Lower lobe of right lung (tissue), 2 donors: ENCODE measurements at places on chromosomes 4 and X.

GRCh38 chr4:13640149-13640940 is 12.8 kb upstream of the BOD1L1 start:
- DNase-seq, result no peak

GRCh38 chrX:107447642-107448041 is 1.8 kb upstream of the FRMPD3 start:
- DNase-seq, result no peak

DNA sequence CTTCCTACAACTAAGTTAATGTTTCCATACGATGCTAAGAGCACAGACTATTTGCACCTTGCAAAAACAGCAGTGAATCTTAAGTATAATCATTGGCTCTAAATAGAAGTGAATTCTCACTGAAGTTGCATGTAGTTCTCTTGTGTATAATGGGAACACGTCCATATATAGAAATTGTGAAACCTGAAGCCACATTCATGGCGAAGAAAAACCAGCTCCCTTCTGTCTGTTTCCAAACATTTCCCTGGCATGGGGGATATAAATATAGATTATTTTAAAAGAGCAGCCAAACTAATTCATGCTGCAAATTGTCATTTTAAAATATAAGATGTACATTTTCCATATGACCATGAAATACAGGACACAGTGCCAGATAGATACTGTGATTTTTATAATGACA is 71.1 kb downstream of the TRAM1L1 start:
- no peak for DNase-seq

- no peak for DNase-seq
These were observed 2352.3 kb downstream of the PCDH7 start for GRCh38 chr4:33072298-33073089.

- no peak for DNase-seq
These were observed 42.3 kb downstream of the TRIM2 start for GRCh38 chr4:153246446-153247115.

DNA sequence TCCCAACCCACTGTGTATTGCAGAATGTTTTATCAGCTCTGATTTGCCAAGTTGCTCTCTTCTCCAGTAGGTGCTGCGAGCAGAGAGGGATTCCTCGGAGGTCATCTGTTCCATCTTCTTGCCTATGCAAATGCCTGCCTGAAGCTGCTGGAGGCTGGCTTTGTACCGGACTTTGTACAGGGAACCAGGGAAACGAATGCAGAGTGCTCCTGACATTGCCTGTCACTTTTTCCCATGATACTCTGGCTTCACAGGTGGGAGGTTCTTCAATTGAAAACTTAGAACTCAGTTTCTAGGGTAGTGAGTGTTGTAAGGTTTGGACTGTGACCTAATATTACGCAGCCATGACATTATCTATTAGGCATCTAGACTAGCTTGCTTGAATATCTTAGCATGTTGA is 24.9 kb downstream of the AR start:
- DNase-seq, result no peak

GRCh38 chrX:17072721-17073230 is 126.3 kb downstream of the REPS2 start:
- no peak for DNase-seq

DNA sequence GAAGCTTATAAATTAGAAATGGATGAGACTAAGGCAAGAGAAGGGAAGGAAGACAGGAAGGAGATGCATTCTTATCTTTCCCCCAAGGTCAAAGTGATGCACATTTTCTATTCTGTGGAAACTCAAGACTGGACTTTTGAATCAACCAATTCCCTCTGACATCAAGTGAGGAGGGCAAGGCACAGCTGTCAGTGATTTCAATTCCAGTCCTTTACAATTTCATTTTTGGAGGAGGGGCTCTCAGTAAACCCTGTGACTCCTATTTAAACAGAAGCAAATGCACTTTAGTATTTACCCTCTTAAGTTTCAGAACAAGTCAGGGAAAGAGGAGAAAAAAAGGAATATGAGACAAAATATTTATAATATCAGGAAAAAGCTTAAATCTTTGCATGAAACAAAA is 134.0 kb downstream of the MGST2 start:
- DNase-seq, result no peak

GRCh38 chr4:76028350-76028765 is 5.1 kb upstream of the CXCL10 start:
- no peak for DNase-seq

DNA sequence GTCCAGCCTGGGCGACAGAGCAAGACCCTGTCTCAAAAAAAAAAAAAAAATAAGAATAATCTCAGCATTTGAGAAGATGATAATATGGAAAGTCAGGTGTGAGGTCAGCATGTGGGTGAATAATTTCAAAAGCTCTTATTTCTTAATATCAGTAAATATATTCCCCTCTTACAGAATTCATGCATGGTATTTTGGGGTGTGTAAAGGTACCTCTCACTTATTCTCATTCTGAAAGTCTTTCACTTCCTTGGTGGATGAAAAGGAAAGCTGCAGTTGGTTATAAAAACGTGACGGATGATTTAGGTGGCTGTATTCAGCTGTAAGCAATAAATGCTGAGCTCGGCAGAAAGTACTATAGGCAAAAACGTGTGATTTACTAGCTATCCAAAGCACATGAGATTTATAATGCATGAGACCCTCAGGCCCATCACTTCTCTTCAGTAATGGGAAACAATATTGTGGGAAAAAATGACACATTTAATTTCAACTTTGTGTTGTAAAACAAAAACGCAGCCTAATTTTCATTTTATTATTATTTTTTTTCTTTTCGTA is 353.2 kb upstream of the MAGEB2 start:
- DNase-seq, result no peak

GRCh38 chr4:188032170-188032569 is 36.6 kb downstream of the ZFP42 start:
- no peak for DNase-seq

DNA sequence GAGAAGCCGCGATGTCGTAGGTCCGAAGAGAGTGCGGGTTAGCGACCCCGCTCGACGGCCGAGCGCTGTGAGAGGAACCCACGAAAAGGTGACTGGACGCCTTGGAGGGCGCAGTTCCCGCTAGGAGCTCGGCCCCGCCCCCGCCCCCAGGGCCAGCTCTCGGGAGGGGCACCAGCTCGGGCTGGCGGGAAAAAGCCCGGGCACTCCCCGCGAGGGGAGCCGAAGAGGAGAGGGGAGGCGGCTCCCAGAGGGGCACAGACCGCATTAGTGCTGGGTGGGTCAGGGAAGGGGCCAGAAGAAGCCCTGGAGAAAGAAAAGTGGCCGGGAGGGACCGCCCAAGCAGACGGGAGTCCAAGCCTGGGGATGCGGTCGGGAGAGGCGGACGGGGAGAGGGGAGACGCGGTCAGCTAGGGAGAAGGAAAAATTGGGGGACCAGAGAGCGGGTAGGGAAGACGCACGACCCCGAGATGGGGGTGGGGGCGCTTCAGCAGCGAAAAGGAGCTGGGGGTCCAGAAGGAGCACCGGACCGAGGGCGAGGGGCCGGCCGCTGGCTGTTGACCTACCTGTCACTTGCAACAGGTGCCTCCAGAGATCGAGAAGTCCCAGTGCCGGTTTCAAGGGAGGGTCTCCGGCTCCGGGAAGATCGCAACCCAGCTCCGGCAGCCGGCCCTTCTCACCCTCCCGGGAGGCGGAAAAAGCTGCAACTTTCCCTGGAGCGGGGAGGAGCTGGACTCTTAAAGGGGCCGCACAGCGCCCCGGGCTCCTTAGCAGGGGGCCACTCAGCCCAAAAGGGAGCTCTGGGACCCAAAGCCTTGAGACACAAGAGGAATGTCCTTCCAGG is at the start of gene SYTL4:
TSS of gene SYTL4 (minus strand) at position 681 of the 841 bp plus-strand sequence. CDS start 30,084 bp downstream, outside the sequence.
- DNase-seq, result peak; percentile 46

DNA sequence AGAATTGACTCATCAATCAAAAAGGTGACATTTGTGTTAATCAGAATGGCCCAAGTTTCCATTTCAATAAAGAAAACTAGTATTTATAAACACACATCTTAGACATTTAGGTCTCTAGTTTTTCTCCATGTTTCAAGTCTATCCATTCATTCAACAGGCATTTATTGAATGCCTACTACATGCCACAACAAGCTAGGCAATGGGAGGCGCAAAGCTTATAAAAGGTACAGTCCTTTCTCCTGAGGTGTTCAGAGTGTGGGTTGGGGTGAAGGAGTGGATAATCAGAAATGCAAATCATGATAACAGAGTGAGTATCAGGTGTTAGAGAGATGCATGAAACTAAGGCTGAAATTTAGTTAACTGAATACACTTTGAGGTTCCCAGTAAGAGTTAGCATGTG is 78.0 kb downstream of the HCCS start:
- no peak for DNase-seq

DNA sequence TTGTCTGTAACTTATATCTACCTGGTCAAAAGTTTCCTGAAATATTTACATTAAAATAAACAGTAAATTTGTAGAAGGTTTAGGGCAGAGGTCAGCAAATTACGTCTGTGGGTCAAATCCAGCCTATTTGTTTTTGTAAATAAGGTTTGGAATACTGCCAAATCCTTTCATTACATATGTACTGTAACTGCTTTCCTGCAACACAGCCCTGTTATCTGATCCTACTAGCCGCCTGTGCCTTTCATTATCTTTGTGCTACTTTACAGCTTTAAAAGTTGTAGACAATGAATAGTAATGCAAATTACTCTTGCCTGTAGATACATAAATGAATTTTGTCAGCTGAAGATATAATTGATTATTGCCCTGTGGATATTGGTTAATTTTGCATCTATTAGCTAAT is 369.6 kb upstream of the SLC7A11 start:
- DNase-seq, result no peak

GRCh38 chrX:9576059-9576458 is 111.2 kb downstream of the TBL1X start:
- no peak for DNase-seq

DNA sequence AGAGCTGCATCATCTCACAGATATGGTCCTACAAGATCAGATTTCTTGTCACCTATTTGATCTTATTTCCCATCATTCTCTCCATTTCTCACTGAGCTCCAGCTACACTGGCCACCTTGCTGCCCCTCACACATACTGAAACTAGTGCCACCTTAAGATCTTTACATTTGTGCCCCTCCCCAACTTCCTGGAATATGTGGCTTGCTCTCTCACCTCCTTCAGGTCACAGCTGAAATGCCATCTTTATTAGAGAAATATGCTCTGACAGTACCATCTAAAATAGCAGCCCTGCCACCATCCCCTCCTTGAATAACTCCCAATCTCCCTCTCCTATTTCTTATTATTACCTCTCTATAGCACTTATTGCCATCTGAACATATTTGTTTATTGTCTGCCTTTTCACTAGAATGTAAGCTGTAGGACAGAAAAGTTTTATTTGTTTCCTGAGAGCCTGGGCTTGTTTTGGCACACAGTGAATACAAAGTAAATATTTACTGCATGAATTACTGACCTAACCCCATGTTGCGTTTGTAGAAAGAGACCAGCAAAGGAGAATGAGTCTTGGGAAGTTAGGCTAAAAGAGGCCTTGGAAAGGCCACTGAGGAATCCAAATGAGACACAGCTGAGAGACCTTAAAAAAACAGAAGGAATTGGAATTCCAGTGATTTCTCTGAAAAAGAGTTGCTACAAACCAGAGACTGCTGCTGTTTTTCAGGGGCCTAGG is 22.7 kb downstream of the DYNLT3 start:
- DNase-seq, result no peak

GRCh38 chrX:26328608-26329319 is 112.8 kb downstream of the MAGEB5 start:
- DNase-seq, result no peak

GRCh38 chr4:10054571-10055041 is 33.3 kb upstream of the SLC2A9 start:
- DNase-seq, result no peak

- DNase-seq, result no peak
These were observed 41.9 kb downstream of the HADH start for GRCh38 chr4:108031427-108032083.

DNA sequence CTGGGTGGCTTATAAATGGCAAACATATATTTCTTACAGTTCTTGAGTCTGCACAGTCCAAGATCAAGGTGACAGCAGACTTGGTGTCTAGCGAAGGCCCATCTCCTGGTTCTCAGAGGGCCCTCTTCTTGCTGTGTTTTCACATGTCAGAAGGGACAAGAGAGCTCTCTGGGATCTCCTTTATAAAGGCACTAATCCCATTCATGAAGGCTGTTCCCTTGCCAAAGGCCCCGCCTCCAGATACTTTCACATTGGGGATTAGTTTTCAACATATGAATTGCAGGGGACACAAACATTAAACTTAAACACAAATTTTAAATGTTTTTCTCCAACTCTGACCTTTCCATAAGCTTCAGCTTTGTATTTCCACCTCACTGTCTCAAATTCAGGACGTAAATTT is 1135.0 kb upstream of the TENM3 start:
- DNase-seq, result no peak

- DNase-seq, result no peak
These were observed 41.0 kb downstream of the MTNR1A start for GRCh38 chr4:186514271-186514950.

DNA sequence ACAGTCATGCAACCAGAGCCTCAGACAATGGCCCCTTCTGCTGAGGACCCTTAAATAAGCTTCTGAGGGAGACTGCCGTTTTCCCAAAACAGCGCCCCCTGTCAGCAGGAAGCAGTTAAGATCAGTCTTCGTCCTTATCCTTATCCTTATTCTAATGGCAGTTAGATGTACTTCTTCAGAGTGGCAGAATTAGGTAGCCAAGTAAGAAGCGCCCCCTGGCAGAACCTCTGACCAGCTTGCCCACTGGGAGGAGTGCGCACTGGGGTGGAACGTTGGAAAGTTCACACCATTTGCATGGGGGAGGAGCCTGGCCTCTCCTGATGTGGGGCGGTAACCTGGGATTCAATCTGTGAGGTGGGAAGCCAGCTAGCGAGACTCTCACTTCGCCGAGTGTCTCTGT is 133.6 kb upstream of the QRFPR start:
- no peak for DNase-seq

DNA sequence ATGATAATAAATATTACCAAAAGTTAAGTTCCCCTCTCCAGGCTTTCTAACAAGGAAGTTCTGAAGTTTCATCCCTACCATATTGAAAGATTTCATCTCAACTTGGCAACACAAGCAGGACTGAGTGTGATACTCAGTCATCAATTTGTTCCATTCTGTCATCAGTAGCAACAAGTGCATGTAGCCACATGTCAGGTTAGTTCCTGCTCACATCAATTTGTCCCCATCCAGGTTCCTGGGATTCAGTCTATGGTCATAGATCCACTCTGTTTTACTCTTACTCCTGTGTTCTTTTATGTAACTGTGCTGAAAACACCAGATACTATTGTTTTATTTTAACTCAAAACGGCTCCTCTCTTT is 22.2 kb downstream of the SMPX start:
- DNase-seq, result no peak

DNA sequence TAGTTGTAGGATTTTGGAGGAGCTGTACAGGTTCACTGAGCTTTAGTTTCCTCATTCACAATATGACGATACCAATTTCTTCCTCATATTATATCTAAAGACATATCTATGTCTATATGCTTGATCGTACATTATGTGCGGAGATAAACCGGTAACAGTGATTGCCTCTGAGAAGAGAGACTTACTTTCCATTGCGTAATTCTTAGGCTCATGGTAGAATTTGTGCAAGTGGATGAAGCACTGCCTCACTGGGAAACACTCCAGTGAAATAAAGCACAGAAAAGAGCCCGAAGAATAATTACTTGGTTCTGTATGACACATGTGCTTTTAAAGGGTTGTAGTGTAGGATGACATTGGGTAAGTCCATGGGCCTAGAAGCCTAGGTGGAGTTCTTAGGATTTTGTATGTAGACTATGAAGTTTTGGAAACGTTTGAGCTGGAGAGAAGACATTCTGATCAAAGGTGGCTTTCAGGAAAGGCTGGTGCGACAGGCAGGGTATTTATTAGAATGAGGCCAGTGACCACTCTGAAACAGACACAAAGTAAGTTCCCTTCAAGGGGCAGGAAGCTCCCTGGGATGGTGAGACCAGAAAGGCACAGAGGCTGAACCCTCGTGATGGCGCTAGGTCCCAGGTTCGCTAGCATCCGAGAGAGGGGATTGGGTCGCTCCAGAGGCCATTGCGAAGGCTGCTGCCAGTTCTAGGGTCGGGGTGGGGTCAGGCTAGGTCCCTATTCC is 649 bp upstream of the VBP1 start:
- no peak for DNase-seq
